ENCODE measurements at places on chromosomes 16 and 17.

GRCh38 chr16:66069587-66069986, 296.9 kb upstream of the CDH5 start:
- no peak for DNase-seq

DNA sequence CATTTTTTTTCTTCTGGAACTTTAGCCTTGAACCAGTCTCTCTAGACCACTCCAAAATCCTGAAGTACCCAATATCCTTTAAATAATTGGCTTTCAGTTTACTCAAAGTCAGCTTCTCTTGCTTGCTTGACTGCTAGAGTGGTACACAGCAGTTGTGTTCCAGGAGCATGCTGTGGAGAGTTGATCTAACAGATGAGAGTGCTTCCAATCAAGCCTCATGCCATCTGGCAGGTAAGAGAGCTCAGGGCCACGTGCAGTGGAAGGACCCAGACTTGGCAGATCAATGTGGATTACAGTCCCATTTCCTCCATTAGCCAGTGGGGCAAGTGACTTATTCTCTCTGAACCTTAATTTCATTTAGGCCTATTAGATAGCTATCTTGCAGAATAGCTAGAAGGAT, 15.7 kb downstream of the CNEP1R1 start:
- no peak for DNase-seq

DNA sequence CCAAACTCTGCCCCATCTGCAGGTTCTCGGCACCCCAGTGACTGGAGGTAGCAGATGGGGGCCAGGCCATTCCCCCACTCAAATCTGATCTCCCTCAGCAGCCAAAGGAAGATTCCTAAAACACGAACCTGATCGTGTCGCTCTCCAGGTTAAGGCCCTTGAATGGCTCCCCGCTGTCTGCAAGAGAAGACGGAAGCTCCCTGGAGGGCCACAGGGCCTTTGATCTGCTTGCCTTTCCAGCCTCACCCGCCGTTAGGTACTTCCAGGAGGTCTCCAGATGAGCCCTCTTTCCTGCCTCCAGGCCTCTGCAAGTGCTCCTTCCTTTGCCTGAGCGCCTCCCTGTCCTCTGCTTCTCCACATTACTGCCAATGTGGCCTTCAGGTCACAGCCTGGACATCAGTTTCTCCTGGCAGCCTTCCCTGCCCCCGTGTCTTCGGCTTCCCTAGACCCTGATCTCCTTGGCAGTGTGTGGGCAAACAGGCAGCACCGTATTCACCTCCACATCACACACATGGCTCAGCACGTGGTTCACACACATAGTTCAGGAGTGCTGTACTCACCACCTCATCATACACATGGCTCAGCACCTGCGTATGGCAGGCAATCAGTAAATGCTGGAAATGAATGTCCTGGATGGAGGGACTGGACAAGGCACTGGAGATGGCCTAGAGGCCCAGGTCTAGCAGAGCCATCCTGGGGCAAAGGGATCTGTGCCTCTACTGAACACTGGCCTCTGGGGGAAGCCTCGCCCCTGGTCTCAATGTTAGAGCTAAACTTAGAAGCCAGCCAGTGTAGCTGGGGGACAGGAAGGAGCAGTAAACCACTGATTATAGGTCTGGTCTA, 26.4 kb upstream of the MRPS23 start:
- DNase-seq: no peak

GRCh38 chr16:74477226-74477625, 55.9 kb upstream of the CLEC18B start:
- DNase-seq: no peak

GRCh38 chr17:71709271-71709890, 411.4 kb upstream of the SOX9 start:
- no peak for DNase-seq

GRCh38 chr17:48552466-48553189, 7.7 kb upstream of the HOXB2 start:
- no peak for DNase-seq

Data from NCI-H460 (cell line).